BJ (cell line): ENCODE measurements at places on chromosomes 2 and 18.

GRCh38 chr2:101533561-101534148, 58.7 kb upstream of the RFX8 start:
- DNase-seq, result no peak

GRCh38 chr2:18396329-18397010, 164.0 kb downstream of the RDH14 start:
- no peak for DNase-seq

DNA sequence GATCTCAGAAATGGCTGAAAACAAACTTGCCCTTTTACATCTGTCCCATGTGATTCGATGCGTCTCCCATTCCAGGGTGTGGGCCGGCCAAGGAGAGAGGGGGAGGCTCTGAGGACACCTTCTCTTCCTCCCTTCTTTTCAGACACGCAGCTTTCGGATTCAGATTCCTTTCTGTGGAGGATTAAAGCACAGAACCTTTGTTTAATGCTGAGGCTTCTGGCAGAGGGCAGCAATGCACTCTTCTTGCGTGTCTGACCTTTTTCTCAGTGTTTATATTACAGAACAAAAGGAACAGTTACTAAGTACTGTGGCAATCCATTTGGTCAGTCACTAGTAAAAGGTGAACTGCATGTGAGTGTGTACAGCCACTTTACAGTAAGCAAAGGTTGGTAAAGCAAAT, 268.9 kb upstream of the CCDC68 start:
- DNase-seq, result no peak

DNA sequence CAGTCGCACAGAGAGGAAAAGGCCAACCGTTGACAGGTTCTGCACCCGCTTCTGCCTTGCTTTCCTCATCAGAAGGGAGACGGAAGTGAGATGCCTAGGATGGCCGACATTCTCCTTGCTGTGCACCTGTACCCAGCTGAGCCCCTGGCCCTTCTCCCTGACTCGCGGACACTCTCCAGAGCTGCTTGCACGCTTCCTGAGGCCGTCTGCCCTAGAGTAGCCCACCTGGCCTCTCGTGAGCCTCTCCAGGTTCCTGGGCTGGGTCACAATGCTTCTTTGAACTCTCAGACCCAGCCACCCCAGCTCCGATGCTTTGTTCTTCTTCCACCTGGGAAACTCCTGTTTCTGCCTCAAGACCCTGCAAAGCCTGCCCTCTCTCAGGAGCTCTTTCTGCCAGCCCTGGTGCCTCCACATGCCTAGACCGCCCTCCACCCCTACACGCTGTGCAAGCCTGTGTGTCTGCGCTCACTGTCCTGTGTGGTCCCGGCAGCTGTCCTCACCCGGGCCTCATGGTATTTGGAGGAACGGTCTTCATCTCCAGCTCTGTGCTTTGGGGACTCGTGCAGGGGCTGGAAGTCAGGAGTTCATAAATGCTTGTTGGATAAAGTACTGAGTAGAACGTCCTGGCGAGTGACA, 345.4 kb upstream of the SALL3 start:
- DNase-seq, result no peak

DNA sequence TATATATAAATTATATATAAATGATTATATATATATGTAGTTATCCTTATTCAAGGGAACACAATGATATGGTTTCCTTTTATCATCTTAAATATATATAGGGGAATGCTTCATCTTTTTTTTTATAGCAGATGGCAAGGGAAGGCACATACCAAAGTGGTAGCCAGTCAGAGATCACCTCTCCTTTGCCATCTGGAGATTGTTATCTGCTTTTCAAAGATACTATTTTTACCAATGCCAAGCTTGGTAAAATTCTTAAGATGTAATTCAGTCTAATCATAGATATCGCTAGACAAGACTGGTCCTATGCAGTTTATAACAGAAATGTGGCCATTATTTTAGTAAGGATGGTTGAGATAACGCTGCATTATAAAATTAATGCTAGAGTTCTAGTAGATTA, 64.7 kb upstream of the DSEL start:
- DNase-seq, result no peak

DNA sequence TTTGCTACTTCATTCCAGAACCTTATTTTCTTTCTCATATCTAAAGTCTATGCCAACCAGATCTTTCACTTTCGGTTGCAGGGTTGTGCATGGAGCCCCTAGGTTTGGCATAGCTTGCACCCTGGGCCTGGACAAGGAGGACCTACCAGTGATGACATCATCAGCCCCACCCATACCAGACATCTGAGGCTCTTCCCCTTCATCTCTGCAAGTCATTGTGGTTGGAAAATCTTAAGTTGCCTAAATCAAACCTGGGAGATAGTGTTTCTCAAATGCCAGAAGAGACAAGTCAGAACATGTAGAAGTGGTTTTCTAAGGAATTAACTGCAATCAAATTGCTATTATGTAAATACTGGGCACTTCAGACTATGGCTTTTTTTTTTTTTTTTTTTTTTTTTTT, 363.3 kb downstream of the ZNF516 start:
- peak; percentile 21 for DNase-seq

- DNase-seq, result peak; percentile 95
Observed at GRCh38 chr2:18311420-18312195, 248.8 kb downstream of the RDH14 start.

DNA sequence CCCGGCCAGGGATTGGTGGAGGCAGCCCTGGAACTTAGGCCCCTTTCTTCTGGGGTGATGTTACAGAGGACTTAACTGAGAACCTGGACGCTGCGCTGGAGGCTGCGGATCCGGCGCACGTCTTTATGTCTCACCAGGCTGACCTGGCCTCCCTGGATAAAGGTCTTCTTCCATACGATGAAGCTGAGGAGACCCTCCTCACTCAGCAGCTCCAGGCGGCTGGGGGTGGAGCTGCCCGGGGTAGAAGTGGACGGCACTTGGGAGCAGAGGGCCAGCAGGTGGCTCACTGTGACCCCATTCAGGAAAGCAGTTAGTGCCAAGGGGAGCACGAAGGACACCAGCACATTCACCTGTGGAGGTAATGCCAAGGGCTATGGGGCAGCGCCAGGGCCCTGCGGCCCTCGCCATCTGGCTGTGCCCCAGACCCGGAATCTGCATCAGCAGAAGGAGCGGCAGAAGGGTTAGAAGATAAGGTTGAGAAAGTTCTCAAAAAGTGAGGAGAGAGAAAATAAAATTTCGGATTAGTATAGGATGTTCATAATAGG, 8.0 kb downstream of the NTSR2 start:
- DNase-seq, result no peak
